Caki2 (cell line): ENCODE measurements at places on chromosomes 2 and 18.

DNA sequence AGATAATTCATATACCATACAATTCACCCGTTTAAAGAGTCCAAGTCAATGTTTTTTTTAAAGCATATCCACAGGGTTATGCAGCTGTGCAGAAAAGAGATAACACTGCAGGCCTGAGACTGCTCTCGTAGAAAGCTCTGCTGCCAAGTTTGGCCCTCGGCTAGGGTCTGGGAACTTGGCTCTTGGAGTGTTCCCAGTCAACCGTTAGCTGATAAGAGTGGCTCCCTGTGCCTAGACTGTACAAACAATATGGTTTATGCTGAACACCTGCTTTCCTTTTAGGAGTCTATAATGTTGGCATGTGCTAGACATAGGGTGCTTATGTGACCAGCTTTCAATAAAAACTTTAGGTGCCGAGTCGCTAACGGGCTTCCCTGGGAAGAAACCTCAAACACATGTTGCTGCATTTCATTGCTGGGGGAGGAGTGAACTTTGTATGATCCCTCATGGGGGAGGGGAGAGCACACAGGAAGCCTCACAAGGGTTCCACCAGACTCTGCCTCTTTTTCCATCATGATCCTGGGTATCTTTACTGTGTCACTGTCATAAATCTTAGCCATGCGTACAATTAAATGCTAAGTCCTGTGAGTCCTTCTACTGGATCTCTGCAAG, 34.7 kb downstream of the RFX8 start:
- no peak for DNase-seq

GRCh38 chr2:101204400-101205115, 48.1 kb upstream of the CNOT11 start:
- no peak for DNase-seq

DNA sequence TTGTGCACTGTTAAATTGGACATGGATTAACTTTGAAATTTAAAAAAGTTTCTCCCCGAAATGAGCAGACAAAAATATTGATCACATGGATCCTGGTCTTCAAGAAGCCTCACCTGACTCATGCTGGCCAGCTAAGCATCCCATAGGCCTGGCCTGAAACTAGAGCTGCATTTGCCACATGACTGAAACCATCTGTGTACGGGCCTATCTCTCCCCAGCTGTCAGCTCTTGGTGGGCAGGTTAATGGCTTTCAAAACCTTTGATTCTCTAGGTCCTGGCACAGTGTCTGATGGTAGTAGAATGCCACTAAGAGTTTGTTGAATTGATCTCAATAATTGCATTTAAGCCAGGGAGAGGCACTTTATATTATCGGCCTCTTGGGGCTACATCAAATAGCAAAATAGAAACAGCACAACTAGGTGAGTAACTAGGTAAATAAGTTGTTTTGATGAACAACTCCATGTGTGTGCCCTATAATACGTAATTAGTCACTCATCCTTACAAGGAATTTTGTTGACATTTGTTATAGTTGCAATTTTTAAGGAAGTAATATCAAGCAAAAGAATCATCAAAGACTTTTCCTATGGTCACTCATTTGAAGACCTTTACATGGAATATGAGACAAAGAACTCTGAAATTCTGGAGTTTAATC, 251.1 kb downstream of the SP3 start:
- DNase-seq: no peak

GRCh38 chr18:74367905-74368304, 52.3 kb downstream of the C18orf63 start:
- DNase-seq: no peak

GRCh38 chr2:23782646-23783045, 144.3 kb downstream of the ATAD2B start:
- no peak for DNase-seq

- DNase-seq: no peak
Measured at GRCh38 chr2:70094978-70095719, 7.9 kb downstream of the PCBP1 start.

GRCh38 chr2:7037340-7038333, 120.4 kb downstream of the RNF144A start:
- peak; percentile 15 for DNase-seq

DNA sequence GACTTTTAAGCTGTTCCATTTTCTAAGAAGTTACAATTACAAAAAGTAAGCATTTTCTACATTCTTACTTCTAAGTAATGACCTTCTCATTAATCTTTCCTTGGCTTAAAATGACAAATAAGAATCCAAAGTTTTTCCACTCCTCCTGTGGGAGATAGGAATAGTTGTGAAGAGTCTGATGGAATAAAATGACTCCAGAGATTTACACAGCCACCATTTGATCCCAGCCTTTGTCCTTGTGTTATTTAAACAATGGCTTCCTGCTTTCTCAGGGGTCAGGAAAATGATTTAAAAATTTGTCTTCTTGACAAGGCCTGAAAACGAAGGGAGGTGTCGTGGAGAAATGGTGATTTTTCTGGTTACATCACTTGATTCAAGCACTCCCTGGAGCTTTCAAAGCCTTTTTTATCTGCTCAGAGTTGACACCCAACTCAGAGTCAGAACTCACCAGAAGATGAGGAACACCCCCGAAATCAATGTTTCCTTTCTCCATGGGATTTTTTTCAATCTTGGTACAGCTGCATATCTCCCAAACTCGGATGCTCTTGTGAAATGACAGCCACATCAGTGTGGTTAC, 106.5 kb downstream of the GALNT3 start:
- DNase-seq: peak; percentile 16

GRCh38 chr2:127594116-127594591, 51.8 kb upstream of the GPR17 start:
- no peak for DNase-seq

DNA sequence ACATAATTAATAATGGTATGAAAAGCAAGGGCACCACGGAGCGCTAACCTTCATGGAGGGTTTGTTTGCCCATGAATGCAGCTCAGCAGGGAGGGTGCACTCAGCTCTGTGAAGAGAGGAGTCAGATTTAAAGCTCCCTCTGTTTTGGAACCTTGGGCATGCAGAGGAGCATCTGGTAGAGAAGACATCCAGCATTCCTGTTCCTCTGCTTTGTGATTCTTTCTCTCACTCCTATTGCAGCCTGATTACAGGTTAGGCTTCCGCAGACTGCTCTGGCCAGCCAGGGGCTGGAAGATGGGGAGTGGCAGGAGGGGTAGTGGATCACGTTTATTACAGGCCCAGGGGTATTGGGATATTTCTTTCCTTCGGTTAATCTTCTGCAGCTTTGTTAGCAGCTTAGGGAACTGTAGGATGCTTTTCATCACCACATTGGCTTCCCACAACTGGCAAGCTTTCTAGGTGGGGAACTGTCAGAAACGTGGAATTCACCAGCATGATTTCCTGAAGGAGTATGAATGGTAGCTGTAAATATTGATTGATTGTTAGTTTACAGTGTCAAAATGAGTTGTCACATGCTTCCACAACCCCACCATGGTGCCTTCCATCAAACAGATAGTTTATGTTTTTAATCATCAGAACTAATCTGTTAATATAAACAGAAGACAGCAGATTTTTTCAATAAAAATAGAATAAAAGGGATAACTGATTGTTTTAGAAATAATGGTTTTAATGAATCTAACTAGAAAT, 201.1 kb downstream of the VAPA start:
- DNase-seq: no peak

GRCh38 chr2:235669983-235670962, 176.4 kb downstream of the AGAP1 start:
- DNase-seq: no peak

DNA sequence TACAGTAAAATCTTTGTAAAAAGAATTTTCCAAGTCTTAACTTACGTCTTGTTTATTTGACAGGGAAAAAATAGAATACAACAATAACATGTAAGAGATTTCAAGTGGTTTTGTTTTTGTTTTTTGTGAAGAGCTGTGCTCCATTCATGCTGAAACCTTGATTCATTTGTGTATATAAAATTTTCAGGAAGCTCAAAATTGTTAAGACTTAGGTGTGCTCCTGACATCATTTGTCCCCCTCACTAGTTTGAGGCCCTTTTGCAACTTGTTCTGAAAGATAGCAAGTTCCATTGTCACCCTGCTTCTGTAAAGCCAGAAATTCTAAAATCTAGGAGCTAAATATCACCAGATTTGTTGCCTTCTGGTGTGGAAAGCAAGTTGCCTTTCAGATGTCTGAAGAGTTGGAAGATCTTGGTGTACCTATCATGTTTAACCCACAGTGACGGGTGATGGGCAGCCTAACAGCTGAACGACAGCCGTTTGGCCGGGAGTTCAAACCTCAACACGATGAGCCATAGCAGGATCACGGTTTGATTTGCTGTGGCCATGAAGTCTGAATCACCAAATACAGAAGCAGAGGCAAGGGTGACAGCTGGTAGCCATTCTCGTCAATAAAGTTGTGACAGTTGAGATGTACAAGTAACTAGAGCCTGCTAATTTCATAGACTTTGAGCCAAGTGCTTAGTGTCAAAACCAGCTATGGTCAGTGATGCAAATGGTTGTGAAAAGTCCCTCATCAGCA, 205.5 kb upstream of the SP5 start:
- no peak for DNase-seq

GRCh38 chr2:9535177-9535576, 20.5 kb downstream of the ADAM17 start:
- no peak for DNase-seq

DNA sequence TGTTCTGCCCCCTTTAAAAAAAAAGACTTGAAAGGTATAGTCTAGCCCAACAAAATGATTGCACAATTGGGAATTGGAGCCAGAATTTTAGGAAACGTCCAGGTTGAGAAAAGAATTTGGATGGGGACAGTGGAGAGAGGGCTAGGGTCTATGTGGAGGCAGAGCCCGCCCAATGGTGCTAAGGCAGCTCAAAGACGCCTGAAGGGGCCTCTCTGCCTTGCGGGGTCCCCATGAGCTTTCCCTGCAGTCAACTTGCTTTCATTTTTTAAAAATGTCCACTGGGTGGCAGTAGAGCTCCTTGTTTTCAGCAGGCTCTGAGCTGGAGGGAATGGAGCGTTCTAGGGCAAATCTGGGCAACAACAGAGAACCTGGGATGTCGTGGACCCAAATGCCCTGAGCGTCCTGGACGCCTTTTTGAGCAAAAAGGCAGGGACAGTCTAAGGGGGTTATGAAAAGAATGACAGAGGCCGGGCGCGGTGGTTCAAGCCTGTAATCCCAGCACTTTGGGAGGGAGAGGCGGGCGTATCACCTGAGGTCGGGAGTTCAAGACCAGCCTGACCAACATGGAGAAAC, 40.2 kb upstream of the ITM2C start:
- DNase-seq: peak; percentile 63

GRCh38 chr2:104965900-104966299, 72.0 kb upstream of the MRPS9 start:
- no peak for DNase-seq

GRCh38 chr2:181552808-181553207, 95.6 kb downstream of the ITGA4 start:
- DNase-seq: no peak

GRCh38 chr2:46381871-46382270, 84.7 kb downstream of the EPAS1 start:
- no peak for DNase-seq
